ENCODE measurements at places on chromosomes 5 and 9.

- DNase-seq = no peak
These were observed 103.6 kb upstream of the SSBP2 start for GRCh38 chr5:81854485-81854884.

DNA sequence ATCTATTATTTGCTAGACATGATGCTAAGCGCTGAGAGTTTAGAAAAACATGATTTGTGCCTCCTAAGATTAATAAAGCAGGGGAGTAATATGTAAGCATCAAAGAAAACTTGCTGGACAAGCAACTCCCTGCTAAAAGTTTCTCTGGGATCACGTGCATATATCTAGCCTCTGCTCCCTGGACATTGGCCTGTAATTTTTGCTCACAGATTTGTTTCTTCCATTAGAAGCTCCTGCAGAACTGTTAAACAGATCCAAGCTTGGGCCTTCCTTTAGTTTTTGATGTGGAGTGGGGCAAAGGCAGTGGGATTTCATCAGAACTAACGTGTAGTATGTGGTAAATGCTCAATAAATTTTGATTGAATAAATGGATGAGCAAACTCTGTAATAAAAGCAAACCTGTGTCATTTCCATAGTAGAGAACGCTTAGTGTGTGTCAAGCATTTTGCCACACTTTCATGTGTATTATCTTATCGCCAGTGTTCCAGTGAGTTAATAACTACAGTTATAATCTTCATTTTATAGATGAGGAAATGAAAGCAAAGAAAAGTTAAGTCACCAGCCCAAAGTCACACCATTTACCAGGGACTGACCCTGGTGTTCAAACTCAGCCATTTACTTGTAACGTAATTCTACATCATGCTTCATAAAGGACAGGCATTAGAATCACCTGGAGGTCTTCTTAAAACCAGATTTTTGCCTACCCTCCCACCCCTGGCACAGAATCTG lies 100.3 kb downstream of the PCSK5 start:
- no peak for DNase-seq

- no peak for DNase-seq
These were observed 26.7 kb upstream of the CSNK1G3 start for GRCh38 chr5:123485275-123485674.

DNA sequence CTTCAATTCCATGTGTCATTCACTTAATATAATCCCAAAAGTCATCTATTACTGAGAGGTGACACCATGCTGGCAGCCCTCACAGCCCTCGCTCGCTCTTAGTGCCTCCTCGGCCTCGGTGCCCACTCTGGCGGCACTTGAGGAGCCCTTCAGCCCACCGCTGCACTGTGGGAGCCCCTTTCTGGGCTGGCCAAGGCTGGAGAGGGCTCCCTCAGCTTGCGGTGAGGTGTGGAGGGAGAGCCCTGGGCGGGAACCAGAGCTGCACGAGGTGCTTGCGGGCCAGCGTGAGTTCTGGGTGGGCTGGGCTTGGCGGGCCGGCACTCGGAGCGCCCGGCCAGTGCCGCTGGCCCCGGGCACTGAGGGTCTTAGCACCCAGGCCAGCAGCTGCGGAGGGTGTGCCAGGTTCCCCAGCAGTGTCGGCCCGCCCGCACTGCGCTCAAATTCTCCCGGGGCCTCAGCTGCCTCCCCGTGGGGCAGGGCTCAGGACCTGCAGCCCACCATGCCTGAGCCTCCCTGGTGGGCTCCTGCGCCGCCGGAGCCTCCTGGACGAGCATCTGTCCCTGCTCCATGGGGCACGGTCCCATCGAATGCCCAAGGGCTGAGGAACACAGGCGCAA lies 374.1 kb downstream of the ELAVL2 start:
- DNase-seq = no peak

GRCh38 chr9:82553654-82554366 lies 509.1 kb downstream of the RASEF start:
- no peak for DNase-seq

GRCh38 chr5:149379818-149380374 lies 804 bp upstream of the IL17B start:
- no peak for DNase-seq

DNA sequence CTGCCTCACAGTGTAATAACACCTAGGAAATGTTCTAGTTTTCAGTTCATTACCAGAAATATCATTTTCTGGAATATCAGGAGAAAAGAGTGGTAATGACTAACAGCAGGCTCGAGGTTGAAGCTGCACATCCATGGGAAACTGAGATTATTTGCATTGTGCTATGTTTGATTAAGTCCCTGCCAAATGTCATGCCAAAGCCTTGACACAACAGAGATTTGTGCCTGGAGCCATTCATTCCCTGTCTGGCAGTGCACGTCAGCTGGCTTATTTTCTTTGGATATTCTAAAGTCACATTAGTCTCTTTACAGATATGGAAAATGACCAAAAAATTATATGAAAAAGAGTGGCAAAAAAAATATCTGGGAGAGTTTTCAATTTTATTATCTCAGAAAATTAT lies 848.0 kb downstream of the PTPRD start:
- no peak for DNase-seq

DNA sequence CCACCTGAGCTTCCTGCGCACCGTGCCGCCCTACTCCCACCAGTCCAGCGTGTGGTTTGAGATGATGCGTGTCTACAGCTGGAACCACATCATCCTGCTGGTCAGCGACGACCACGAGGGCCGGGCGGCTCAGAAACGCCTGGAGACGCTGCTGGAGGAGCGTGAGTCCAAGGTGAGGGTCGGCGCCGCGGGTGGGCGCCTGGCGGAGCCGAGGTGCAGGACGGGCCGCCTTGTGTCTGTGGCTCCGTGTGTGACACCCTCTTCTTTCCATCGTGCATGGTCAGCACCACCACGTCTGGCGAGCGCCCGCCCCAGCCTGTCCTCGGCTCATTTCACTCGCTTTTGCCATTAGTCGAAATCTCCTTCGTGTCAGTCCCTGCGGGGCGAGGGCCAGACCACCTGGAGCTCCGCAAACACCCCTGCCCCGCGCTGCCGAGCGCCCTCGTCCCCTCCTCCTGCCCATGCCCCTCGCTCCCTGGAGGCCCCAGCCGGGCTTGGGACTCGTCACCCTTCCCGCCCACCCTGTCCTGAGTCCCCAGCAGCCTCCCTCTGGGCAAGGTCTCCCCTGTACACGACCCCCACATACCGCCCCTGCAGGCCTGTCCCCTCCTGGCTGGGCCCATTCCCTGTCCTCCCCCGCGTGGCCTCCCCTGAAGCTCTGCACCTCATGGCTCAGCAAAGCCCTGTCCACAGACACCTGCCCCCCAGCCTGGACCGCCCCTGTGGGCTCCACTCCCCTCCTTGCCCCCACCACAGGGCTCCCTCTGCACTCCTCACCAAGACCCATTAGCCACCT lies 7.0 kb downstream of the GRIN1 start:
- DNase-seq = no peak

DNA sequence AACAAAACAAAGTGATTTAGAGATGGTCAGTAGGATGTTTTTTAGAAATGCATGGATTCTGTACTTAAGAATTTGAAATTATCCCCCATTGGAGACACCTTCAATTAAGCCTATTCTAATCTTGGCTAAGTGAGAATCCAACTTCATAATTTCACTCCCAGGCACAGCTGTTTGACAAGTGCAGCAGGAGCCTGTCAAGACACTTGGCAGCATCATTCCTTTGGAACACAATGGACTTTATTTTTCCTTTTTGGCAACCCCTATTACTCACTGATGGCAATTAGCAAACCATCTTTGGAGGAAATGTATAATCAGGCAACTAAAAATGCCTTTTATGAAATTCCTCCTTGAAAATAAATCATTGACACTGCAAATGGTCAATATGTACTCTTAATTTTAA lies 194.7 kb downstream of the GLIS3 start:
- no peak for DNase-seq

GRCh38 chr5:170741801-170742200 lies 41.7 kb upstream of the GABRP start:
- no peak for DNase-seq

DNA sequence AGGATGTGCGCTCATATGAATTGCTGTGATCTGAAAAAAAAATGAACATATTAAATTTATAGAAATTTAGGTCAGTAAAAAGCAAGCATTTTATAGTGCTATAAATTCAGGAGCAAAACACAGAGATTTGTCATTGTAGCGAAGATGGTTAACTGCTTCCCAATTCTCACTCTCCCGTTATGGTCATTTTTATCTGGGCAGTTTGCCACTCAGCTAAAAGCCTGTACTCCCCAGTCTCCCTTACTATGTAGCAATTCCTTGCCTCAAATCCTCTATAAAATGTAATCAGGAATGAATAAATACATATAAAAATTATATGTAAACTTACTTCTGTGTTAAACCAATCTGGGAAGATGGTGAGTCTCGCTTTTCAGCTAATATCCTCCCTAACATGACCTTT lies 471.5 kb downstream of the HINT1 start:
- no peak for DNase-seq

GRCh38 chr5:73393611-73394489 lies 54.7 kb downstream of the FOXD1 start:
- DNase-seq = no peak

DNA sequence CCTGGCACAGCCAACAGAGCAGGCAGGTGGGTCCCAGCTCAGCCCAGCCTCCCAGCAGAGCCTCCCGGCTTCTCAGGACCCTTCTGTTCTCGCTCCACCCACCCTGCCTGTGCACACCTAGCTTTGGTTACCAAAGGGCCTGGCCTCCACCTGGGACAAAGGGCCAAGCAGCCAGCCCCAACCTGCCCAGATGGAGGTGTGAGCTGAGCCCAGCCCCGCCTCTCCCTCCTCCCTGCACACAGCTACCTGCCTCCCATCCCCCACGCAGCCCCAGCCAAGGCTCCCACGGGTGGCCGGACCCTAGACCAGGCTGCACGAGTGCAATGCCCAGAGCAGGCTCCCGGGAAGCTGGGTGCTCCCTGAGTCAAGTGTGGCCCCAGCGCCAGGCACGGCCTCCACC lies 5.6 kb downstream of the TPRN start:
- DNase-seq = no peak

DNA sequence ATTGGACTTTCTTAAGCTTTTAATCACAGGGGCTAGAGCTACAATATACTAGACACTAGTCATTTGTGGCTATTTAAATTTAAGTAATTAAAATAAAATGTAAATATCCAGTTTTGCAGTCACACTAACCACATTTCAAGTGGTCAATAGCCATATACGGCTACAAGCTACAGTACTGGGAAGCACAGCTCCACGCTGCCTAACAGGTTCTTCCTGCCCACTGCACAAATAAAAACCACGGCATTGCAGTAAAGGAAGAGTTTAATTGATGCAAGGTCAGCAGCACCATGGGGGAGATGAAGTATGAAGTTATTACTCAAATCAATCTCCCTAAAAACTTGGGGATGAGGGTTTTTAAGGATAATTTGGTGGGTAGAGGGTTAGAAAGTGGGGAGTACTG lies 134.1 kb downstream of the LURAP1L start:
- DNase-seq = no peak

DNA sequence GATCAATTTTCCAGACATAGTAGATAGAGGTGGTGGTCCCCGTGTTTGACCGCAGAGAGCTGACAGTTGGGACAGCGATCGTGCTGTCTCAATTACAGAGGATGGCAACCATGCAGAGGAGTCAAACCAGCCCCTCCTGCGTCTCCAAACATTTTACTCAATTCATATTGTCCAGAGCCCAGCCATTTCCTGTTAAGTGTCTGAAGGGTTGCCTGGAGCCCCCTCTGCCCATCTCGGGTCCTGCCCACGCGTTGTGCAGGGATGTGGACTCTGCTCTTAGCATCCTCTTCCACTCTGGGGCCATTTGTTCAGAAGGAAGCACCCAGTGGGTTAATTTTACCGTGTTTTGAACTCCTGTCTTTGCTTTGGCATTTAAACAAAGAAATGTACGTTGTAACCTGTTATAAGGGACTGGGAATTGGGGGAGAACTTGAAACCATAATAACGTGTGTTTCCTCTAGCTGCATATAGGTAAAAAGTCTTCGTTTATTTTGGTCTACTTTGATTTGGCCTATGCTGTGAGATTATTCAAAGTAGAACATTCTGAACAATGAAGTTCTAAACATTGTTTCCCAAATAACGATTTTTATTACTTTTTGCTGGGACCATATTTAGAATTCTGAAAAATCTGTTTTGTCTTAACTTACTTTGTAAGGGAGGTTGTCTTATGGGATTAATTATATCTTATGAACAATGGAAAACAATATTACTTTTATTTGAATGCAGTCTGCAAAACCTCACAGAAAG lies 876 bp downstream of the EGFLAM start:
- no peak for DNase-seq

- DNase-seq = no peak
These were observed 65.5 kb downstream of the MAP1B start for GRCh38 chr5:72172786-72173185.

Data from neural crest cell (in vitro differentiated cells).